Inflammatory macrophage treated with lipopolysaccharide for 1 hour (primary cell): ENCODE measurements at places on chromosomes 11 and 22.
A peak's percentile ranks its signal among the peaks of the same experiment; 100 is the strongest.

- DNase-seq: peak; percentile 27
Observed at GRCh38 chr11:65053827-65054508, 4.4 kb downstream of the NAALADL1 start.

- no peak for DNase-seq
Observed at GRCh38 chr11:28584992-28585391, 476.8 kb downstream of the METTL15 start.

DNA sequence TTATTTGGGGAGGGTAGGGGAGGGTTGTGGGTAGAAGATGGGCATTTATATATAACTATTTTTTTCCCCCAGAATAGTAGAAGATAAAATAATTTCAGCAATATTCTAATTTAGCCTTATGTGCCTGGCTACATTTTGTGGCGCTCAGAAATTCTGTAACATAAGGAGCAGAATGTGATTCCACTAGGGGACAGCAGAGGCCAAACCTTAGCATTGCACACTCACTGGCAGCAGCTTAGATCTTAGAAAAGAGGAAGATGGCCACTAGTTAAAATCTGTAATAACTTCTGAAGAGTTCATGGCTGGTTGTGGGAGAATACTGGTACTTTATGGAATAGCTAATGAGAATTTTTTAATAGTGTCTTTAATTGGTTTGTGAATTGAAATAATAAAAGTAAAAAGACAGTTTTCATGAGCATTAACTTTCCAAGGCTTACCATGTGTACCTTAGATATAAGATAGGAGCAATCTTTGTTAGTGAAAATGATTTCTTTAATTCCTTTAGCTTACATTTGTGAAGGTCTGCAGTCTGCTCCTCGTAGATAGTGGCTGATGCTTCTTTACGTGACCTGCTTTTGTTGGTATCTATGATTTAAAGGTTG is 33.1 kb downstream of the DDX10 start:
- peak; percentile 64 for DNase-seq

DNA sequence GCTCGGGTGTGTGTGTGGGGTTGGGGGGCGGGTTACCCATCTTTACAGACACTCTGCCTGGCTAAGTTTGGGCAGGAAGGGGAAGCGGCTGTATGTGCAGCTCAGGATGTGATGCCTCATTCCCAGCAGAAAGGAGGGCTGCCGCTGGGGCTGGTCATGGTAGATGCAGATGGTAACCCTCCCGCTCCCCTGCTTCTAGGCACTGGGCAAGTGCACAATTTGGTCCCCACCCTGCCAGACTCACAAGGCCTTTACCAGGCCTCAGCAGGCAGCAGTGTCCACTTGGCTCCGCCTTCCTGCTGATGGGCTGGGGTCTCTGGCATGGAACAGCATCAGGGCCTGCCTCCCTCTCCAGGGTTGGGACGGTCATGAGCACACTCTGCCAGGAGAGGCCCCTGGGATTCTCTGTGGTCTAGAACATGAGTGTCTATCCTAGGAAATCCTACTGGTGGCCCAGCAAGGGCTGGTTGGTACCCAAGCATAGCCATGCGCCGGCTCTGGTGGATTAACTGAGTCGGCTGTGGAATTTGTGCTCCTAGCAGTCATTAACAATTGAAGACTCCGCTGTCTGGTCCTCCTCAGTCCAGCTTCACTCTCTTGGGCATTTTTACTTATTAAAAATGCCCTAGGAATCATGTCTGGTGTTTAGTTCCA is 4.2 kb downstream of the LMO1 start:
- DNase-seq: no peak

- DNase-seq: no peak
Observed at GRCh38 chr11:9089061-9089460, 2.3 kb downstream of the SCUBE2 start.

- no peak for DNase-seq
Observed at GRCh38 chr22:31477329-31477728, 12.3 kb downstream of the EIF4ENIF1 start.

DNA sequence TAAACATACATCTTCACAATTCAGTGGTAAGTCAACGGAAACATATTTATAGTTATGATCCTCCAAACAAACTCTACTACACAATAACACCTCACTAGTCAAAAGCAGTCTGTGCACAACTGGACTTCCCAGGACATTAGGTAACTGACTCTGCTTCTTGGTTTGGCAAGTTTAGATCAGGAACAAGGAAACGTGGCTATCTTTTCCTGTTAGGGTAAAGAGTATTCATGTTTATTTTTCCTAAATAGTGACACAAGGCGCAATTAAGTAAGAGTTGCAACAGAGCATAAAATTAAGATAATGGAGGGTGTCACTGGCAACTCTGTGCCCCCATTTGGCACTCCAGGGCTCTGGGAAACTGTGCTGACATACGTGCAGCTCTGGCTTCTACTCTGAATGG is 70.2 kb upstream of the TP53AIP1 start:
- DNase-seq: no peak

- DNase-seq: peak; percentile 53
Observed at GRCh38 chr22:22810018-22810427, 77.6 kb upstream of the IGLL5 start.

DNA sequence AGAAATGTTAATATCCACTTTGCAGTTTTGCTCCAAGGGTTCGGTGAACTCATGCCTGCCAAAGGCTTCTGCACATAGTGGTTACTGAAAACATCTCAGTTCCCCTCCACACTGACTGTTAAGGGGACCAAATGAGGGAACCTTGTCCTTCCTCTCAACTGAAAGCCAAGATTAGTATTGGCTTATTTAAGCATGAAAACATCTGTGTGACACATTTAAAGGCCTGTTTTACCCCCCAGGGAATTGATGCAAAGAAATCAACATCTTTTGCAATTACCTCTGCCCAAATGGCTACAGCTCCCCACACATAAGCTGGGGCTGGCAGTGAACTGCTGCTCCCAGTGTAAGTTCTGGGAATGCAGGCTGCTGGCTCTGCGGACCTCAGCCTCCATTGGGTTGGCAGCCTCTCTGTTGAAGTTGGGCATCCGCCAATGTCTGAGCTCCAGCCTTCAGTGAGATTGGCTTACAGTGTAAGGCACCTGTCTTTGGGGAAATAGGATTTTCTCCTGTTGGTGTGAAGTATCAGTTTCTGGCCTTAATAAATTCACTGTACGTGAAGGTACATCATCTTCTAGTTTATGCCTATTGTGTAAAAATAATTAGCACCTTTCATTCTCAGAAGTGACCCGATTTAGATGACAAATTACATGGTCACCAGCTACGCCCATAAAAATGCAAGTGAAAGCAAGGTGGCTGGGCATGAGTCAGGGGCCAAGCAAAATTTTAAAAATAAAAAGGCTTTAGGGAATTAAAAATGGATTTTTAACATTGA is 213.4 kb upstream of the SYN3 start:
- no peak for DNase-seq

GRCh38 chr22:46649141-46650077 is 29.2 kb downstream of the GRAMD4 start:
- DNase-seq: no peak

GRCh38 chr22:37146051-37146385 is 3.7 kb downstream of the IL2RB start:
- no peak for DNase-seq

DNA sequence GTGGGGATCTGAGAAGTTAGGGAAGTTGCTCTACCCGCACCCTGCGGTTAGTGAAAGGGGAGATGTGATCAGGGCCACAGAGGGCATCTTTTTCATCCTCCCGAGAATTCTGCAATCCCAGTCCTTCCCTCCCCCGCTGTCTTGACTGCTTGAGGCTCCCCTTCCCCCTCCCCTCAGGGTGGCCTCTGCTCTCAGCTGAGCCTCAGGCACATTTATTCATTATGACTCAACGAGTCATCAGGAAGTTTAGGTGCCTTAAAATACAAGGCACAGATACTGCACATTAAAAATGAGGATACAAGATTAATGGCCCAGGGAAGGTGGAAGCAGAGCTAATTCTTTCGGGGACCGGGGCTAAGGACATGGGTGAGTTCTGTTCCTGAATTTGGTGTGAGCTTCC is 104.0 kb downstream of the CACNA1I start:
- no peak for DNase-seq

DNA sequence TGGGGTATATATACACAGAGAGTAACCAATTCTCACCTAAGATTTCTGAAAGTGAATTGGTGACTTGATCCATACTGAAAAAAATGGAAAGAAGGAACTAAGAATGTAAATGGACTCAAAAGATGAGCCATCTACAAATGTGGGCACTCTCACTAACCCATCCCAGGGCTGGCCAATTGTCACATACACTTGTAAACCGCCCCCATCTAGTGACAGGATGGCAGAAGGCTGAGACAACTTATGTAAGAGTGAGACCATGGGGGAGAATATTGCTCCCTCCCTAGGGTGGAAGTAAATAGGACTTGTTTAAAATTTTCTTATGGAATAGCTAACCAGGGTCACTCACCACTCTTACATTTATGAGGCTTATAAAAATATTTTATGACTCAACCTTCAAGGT is 377.1 kb upstream of the ISX start:
- no peak for DNase-seq

GRCh38 chr11:68956142-68956541 is 24.6 kb downstream of the MRGPRD start:
- no peak for DNase-seq

DNA sequence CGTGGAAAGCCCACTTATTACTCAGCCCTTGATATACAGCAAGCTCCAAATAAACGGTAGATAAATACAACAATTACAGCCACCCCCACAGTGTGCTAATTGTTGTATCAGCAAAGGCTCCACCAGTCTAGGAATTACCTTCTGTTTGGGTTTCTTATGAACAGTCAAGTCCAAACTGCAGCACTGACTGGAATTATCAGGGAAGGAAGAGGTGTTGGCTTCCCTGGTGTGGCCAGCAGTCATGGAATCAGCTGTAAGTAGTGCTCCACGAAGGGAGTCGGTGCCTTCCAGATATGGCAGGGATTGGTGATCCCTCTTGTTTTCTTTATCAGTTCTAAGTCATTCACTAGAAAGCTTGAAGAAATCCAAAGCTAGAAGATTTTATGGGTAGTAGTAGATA is 209.1 kb downstream of the SNX19 start:
- DNase-seq: no peak

GRCh38 chr11:120294096-120294495 is 31.0 kb upstream of the TLCD5 start:
- DNase-seq: no peak

DNA sequence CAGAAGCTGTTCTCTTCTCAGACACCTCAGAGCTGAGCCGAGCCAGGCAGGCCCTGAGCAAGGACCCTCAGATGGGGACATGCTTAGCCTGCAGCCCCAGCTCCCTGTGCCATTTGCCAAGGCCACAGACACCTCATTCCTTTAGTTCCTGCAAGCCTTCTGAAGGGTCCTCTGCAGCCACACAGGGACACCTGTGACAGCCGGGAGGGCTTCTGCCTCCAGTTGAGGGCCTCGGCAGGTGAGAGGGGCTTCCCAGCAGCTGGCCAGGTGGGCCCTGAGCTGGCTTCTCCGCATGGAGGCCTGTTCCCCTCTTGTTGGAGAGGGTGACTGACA is 18.2 kb downstream of the INCENP start:
- no peak for DNase-seq

DNA sequence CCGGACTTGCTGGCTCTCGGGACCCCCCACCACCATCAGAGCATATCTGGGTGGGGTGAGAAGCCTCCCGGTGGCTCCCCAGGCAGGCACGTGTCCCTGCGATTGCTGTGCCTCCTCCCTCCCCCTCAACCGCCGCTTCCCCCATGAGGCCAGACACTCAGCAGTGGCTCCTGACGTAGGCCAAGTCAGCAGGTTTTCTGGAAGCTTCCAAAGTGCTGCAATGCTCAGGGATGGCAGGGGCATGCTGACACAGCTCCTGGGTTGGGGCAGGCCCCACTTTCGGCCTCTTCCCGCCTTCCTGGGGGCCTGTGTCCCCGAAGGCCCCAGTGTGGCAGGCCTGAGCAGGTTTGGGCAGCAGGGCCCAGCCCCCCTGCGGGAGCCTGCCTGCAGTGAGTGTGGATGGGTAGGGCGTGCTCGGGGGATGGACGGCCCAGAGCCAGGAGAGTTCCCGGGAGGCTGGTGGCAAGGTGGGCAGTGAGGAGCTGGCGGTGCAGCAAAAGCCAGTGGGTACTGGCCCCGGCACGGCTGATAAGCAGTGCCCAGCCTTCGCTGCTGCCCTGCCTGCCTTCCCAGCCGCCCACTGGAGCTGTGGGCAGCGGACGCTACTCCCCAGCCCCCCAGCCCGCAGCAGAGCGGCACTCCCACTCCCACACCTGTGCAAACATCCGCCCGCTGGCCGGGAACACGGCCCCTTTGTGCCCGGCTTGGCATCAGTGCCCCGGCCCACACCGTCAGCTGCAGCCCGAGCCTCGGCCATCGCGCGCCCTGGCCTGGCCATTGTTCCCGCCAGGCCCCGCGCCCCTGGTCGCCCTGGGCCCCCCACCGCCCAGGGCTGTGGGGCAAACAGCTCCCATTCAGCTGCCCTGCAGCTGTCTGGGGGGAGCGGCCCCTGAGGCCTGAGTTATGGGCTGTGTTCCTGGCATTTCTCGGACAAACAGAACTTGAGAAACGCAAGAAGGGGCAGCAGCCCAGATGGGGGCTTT is 125.0 kb downstream of the KCNQ1OT1 start:
- no peak for DNase-seq

DNA sequence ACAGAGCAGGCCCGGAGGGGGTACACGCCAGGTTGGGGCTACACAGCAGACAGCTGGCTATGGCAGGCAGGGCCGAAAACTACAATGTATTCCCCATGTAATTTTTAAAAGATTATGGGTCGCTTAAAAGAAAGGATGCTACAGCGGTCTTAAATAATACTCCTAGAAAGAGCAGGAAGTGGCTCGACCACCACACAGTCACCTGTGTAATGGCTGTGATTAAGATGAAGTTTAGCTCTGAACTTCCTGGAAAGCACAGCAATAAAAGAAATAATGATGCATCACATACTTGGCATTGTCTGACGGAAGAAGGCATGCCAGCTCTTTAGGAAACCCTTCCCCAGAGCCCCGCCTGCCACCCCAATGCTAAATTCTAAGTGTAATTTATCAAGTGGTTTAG is 32.6 kb downstream of the WNT11 start:
- DNase-seq: no peak

- no peak for DNase-seq
Observed at GRCh38 chr11:7906481-7906880, 24.6 kb downstream of the OR10A6 start.

DNA sequence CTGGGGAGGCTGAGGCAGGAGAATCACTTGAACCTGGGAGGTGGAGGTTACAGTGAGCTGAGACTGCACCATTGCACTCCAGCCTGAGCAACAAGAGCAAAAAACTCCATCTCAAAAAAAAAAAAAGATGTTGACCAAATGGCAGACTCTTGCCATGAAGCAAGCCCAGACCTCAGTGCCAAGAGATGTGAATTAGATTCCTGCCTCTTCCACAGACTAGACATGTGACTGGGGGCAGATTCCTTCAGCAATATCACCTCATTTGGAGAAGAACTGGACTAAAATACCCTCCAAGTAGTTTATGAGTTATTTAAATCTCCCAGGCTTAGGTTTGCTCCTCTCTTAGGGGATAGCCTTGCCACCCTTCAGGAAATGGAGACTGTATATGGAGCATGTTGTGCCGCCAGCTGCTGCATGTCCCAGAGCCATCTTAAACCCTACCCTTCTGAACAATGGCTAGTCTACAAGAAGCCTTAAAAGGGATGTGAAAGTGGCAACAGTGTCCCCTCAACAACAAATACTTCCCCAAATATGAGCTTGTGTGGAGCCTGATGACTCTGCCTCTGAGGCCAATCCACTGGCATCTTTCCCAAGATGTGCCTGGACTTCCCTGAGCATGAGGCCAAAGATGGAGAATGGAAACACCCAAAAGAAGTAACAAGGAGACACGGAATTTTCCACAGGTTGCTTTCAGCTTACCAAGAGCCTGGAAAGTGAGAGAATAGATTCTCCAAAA is 763 bp upstream of the MS4A7 start:
- peak; percentile 99 for DNase-seq
